ENCODE measurements at places on chromosomes 13 and 19. TPM values are rescaled to one million over a fixed set of nuclear protein-coding genes. Genes with fewer than 3 reads are reported as not detected.
A peak's percentile ranks its signal among the peaks of the same experiment; 100 is the strongest.

Gene PCP2
- total RNA-seq = 2.1 TPM

- H3K36me3 ChIP-seq = no peaks in the 10 kb centered on the region
- no peaks in the 10 kb centered on the region for H3K27me3 ChIP-seq
- H3K4me3 ChIP-seq = peak overlapping the region; percentile 85
Observed at GRCh38 chr13:110616103-110617101, 1.1 kb downstream of the NAXD start.

GRCh38 chr19:1211494-1212234, 6.1 kb downstream of the STK11 start:
- no peaks in the 10 kb centered on the region for H3K27me3 ChIP-seq
- no peak overlapping the region for H3K27ac ChIP-seq
- peaks cover 74% of the 10 kb centered on the region for H3K4me1 ChIP-seq
- no peak overlapping the region for H3K4me3 ChIP-seq
- H3K36me3 ChIP-seq = peaks cover 22% of the 10 kb centered on the region

GRCh38 chr19:53989600-53990533, 1.6 kb upstream of the CACNG6 start:
- H3K36me3 ChIP-seq = no peaks in the 10 kb centered on the region
- peaks cover 29% of the 10 kb centered on the region for H3K27me3 ChIP-seq
- peaks cover 9% of the 10 kb centered on the region for H3K4me1 ChIP-seq
- no peak for DNase-seq
- H3K27ac ChIP-seq = no peak overlapping the region

Gene TMEM38A
- 0.59 TPM for total RNA-seq

DNA sequence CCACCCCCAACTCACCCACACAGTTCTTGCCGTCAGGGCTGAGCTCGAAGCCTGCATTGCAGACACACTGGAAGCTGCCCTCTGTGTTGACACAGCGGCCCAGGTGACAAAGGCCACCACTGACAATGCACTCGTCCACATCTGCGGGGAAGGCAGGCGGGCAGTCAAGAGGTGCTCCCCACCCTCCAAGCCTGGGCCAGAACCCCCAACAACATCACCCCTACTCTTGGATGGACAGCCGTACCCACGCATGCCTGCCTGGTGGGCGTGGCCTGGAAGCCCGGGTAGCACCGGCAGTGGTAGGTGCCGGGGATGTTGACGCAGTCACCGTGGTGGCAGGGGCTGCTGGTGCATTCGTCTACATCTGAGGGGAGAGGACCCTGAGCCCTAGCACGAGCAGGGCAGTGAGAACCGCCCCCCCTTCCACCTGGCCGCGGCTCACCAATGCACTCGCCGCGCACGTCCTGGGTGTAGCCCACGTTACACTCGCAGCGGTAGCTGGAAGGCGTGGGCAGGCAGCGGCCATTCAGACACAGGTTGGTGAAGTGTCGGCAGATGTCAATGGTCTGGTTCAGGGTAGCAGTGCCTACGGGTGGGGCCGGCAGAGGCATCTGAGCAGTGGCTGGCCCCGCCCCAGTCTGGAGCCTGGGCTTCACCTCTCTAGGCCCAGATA, 13.3 kb downstream of the FBN3 start:
- DNase-seq = no peak
- no peak overlapping the region for H3K27ac ChIP-seq
- no peaks in the 10 kb centered on the region for H3K36me3 ChIP-seq
- H3K27me3 ChIP-seq = no peaks in the 10 kb centered on the region

DNA sequence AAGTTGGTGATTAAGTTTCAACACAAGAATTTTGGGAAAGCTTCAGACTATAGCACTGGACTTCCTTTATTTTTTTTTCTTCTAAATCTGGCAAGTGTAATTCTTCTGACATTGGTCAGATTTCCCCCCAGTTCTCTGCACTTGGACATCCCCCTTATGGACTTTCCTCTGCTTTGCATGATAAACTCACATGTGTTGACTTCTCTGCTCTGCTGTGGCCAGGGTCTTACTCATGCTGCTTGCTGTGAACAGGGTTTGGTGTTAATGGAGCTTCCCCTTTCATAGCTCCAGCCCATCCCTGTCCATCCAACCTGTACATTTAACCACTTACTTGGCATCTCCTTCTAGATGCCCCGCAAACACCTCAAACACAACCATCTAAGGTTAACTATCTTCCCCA, 70.5 kb upstream of the SPATA13 start:
- no peak overlapping the region for H3K4me3 ChIP-seq
- no peaks in the 10 kb centered on the region for H3K4me1 ChIP-seq
- no peaks in the 10 kb centered on the region for H3K36me3 ChIP-seq
- no peak overlapping the region for H3K27ac ChIP-seq
- no peak for DNase-seq

DNA sequence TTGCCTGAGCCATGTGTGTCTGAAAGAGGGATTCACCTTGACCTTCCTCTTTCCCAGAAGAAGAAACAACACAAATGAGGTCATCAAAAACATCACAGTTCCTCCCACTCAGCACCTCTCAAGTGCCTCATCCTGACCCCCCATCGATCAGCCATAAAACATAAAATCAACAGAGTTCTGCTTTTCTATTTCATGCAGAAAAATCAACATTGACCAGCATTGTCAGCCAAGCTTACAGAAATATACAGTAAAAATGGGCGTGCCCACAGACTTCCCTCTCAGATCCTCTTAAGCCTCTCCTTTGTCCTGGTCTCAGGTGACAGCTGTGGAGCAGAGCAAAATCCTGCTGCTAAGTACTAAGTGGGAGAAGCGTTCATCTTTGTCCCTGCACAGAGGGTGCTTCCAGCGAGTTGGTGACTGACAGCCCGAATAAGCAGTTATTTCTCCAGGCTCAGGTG, 213.3 kb downstream of the OLFM4 start:
- H3K27me3 ChIP-seq = no peaks in the 10 kb centered on the region
- no peaks in the 10 kb centered on the region for H3K36me3 ChIP-seq
- no peak overlapping the region for H3K27ac ChIP-seq
- no peak for DNase-seq
- no peak overlapping the region for H3K4me3 ChIP-seq

DNA sequence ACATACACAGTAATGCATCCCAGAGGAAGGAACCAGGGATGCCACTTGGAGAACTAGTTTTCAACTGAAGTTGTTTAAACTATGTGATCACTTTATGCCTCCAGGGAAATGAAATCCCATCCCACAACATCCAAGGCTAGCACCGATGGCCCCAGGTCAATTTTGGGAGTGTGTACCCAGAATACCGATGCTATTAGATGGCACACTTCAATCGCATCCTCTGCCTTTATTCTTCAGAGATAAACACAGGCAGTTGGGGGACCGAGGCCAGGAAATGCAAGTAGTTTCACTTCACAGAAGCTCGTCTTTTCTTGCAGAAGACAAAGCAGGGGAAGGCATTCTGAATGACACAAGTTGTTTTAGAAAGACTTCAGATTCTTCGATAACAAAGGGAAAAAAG, 13.8 kb downstream of the STK24 start:
- DNase-seq = peak; percentile 53
- H3K27ac ChIP-seq = peak overlapping the region; percentile 58
- no peaks in the 10 kb centered on the region for H3K36me3 ChIP-seq
- H3K4me1 ChIP-seq = peaks cover 91% of the 10 kb centered on the region

- no peak overlapping the region for H3K27ac ChIP-seq
- no peaks in the 10 kb centered on the region for H3K36me3 ChIP-seq
- DNase-seq = no peak
- H3K4me3 ChIP-seq = no peak overlapping the region
- H3K27me3 ChIP-seq = no peaks in the 10 kb centered on the region
Observed at GRCh38 chr13:102769679-102770078, 3.9 kb downstream of the TEX30 start.

DNA sequence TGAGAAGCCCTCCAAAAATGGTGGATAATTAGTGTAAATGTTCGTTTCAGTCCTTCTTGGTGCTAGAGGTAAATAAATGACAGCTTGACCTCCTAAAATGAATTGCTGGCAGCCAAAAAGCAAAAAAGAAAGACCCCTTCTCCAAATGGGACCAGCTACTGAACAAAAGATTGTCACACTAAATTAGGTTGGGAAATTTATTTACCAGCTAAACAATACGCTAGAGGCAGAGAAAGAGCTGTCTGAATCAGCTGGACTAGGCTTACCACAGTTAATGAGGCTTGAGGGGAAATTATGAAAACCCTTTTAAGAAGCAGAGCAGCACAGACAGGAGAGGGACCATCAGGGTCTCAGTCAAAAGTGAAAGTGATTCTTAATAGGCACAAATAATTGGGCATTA, 498.9 kb downstream of the SUCLA2 start:
- no peak overlapping the region for H3K4me3 ChIP-seq
- H3K4me1 ChIP-seq = no peaks in the 10 kb centered on the region
- no peaks in the 10 kb centered on the region for H3K36me3 ChIP-seq

Gene F2RL3
- not detected for total RNA-seq

- H3K4me3 ChIP-seq = no peak overlapping the region
- H3K4me1 ChIP-seq = no peaks in the 10 kb centered on the region
- no peak overlapping the region for H3K27ac ChIP-seq
- no peaks in the 10 kb centered on the region for H3K27me3 ChIP-seq
- DNase-seq = no peak
Observed at GRCh38 chr13:64223016-64223415, 2807.4 kb upstream of the PCDH20 start.

DNA sequence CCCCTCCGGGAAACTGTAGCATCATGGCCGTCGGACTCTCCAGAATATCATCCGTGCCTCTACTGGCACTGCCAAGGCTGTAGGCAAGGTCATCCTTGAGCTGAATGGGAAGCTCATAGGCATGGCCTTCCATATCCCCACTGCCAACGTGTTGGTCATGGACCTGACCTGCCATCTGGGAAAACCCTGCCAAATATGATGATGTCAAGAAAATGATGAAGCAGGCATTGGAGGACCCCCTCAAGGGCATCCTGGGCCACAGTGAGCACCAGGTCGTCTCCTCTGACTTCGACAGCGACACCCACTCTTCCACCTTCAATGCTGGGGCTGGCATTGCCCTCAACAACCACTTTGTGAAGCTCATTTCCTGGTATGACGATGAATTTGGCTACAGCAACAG, 41.9 kb upstream of the CALM3 start:
- no peak for DNase-seq
- H3K27ac ChIP-seq = no peak overlapping the region
- no peaks in the 10 kb centered on the region for H3K36me3 ChIP-seq

GRCh38 chr19:16893686-16893989, 4.8 kb downstream of the F2RL3 start:
- H3K4me3 ChIP-seq = no peak overlapping the region
- DNase-seq = no peak
- peaks cover 41% of the 10 kb centered on the region for H3K4me1 ChIP-seq
- H3K27me3 ChIP-seq = peaks cover 28% of the 10 kb centered on the region
- H3K27ac ChIP-seq = no peak overlapping the region

- H3K4me1 ChIP-seq = peaks cover 1% of the 10 kb centered on the region
- H3K4me3 ChIP-seq = no peak overlapping the region
- no peak for DNase-seq
- no peaks in the 10 kb centered on the region for H3K36me3 ChIP-seq
Observed at GRCh38 chr13:30312904-30313303, 5.6 kb upstream of the KATNAL1 start.

Gene SHISA7
- total RNA-seq = not detected

GRCh38 chr19:47863514-47863936, 4.5 kb downstream of the TPRX2 start:
- DNase-seq = peak; percentile 80
- H3K4me1 ChIP-seq = peaks cover 4% of the 10 kb centered on the region
- H3K27ac ChIP-seq = no peak overlapping the region
- H3K4me3 ChIP-seq = no peak overlapping the region
- peaks cover 4% of the 10 kb centered on the region for H3K27me3 ChIP-seq
- no peaks in the 10 kb centered on the region for H3K36me3 ChIP-seq

DNA sequence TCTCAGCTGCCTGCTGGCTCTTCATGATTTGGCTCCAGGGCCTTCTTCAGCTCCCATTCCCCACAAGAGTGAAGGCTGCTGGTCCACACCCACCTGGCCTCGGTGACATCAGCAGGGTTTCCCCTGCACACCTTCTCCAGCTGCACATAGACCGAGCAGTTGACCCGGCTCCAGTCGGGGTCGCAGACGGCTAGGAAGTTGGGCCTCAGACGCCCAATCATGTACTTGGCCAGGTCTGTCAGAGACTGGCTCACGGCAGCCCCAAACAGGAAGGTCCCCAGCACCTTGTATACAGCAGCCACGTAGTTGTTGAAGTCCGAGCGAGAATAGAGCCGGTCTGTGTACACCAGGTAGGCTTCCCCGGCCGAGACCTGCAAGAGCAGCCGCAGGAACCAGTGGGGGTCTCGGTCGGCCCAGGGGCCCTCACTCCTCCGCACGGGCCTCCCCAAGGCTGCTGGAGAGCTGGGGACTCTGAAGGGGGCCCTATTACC, 3.8 kb downstream of the PLPP2 start:
- no peaks in the 10 kb centered on the region for H3K36me3 ChIP-seq
- H3K27ac ChIP-seq = no peak overlapping the region
- peaks cover 17% of the 10 kb centered on the region for H3K4me1 ChIP-seq
- peaks cover 22% of the 10 kb centered on the region for H3K27me3 ChIP-seq
- no peak overlapping the region for H3K4me3 ChIP-seq

- H3K27ac ChIP-seq = no peak overlapping the region
- no peak for DNase-seq
Observed at GRCh38 chr19:7961920-7962626, 18.6 kb upstream of the TIMM44 start.

DNA sequence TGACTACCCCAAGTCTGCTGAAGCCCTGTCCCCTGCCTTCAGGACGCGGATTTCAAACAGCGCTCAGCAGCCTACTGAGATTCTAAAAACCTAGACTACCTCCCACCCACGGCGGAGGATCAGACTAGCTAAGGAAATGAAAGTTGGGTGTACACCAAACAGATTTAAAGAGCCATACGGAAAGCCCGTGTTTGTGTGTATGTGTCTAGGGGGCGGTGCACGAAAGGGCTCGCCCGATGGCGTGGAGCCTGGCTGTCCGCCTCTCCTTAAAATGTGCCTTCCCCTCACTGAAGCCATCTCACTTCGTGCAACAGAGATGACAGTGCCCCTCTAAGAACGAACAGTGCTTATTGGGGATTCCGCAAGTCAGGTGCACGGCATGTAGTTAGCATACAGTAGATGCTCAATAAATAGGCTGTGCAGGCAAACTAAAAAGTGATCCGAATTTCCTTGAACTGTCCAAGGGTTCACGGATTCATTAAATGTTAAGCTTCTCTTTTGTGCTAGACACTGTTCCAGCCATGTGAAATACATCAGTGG, 639 bp downstream of the LENG1 start:
- H3K4me3 ChIP-seq = peak overlapping the region; percentile 90
- H3K36me3 ChIP-seq = peaks cover 47% of the 10 kb centered on the region
- H3K27me3 ChIP-seq = no peaks in the 10 kb centered on the region
- peak; percentile 24 for DNase-seq
- peaks cover 82% of the 10 kb centered on the region for H3K4me1 ChIP-seq

Gene ZSCAN4
- not detected for total RNA-seq
